NCI-H1417 (cell line): ENCODE measurements at places on chromosomes 4 and X.
A peak's percentile ranks its signal among the peaks of the same experiment; 100 is the strongest.

- DNase-seq, result no peak
Measured at GRCh38 chr4:40253906-40254305, 57.1 kb downstream of the RHOH start.

DNA sequence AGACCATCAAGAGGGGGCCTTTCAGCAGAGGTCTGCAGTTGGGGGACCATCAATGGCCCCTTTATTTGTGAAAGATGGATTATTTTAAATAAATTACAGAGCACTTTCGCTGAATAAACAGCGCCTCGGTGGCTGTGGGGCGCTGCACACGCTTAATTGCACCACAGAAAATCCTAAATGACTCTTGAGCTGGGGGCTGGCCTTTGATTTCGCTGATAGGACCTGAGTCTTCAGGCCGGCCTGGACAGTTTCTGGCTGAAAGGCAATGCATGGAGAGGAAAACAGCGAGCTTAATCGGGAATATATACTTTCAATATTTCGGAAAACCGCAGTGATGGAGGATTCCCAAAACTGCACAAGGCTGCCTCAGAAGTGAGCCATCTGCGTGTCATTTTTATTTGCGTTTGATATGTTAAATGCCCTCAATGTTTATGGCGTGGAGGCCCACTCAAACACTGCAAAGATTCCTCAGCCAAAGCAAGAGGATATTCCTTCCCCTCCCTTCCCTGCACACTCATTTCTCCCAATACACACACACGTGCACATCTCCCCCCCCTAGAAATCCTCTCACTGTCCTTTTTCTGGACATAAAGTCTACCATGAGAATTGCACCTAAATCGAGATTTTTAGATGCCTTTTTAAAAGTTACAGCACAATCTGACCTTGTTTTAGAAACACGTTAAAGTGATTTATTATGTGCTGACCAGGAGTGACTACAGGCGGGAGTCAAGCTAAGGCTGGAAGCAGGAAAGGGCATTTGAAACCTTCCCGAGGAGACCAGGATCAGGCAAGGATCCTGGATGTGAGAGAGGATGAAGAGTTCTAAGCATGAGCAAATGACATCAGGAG is 340.7 kb downstream of the RAB28 start:
- DNase-seq, result no peak

- no peak for DNase-seq
Measured at GRCh38 chr4:6497796-6498195, 25.4 kb upstream of the PPP2R2C start.

- no peak for DNase-seq
Measured at GRCh38 chr4:169215656-169216055, 55.1 kb downstream of the SH3RF1 start.

DNA sequence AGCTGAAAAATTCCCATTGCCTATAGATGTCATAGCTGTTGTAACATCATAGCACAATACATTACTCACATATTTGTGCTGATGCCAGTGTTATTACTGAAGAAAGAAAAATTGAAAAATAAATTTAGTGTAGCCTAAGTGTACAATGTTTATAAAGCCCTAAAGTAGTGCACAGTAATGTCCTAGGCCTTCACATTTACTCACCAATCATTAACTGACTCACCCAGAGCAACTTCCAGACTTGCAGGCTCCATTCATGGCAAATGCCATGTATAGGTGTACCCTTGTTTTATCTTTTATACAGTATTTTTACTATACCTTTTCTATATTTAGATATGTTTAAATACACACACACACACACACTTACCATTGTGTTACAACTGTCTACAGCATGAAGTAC is 265.4 kb upstream of the MAGEB18 start:
- no peak for DNase-seq

GRCh38 chr4:97525236-97525635 is 618.0 kb downstream of the STPG2 start:
- DNase-seq, result no peak

- peak; percentile 81 for DNase-seq
Measured at GRCh38 chr4:166400270-166400894, 527.3 kb downstream of the TLL1 start.

DNA sequence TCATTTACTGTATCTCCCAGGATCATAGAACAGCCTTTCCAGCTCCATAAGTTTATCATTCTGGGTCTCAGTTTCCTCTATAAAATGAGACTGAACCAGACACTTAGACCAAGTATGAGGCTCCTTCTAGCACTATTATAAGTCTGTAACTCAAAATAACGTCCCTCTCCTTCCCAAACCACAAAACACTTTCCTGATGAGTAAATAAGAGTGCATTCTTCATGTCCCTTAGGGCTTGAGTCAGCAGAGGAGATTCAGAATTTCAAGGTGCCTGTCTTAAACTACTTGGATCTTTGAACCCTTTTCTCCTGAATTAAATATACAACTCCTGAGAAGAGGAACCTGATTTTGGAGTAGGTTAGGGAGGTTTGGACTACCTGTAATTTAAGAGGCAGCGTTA is 62.6 kb downstream of the GLRA2 start:
- DNase-seq, result no peak
